ENCODE measurements at places on chromosomes 1 and 21. TPM values are rescaled to one million over a fixed set of nuclear protein-coding genes. Genes with fewer than 3 reads are reported as not detected.

The TTC39A gene
- total RNA-seq = 0.21 TPM

The COL8A2 gene
- 0.48 TPM for total RNA-seq

The PIAS3 gene
- 17.6 TPM for total RNA-seq

The TPM3 gene
- total RNA-seq = 796 TPM

The KISS1 gene
- total RNA-seq = not detected

The GART gene
- 236 TPM for total RNA-seq

The MUTYH gene
- total RNA-seq = 62.9 TPM

The F11R gene
- 8.6 TPM for total RNA-seq

The C1orf94 gene
- not detected for total RNA-seq

The SLAMF8 gene
- 2.8 TPM for total RNA-seq

The CELA2A gene
- not detected for total RNA-seq

The HPCAL4 gene
- total RNA-seq = 0.75 TPM

The LZIC gene
- total RNA-seq = 34.0 TPM

The VTCN1 gene
- not detected for total RNA-seq

The SCCPDH gene
- 42.1 TPM for total RNA-seq

The CXADR gene
- total RNA-seq = 0.63 TPM

The OR2T2 gene
- not detected for total RNA-seq

The MEX3A gene
- total RNA-seq = 0.65 TPM

The NUAK2 gene
- total RNA-seq = 1.6 TPM

The NTNG1 gene
- total RNA-seq = 0.42 TPM

The LMOD1 gene
- total RNA-seq = not detected

The AADACL3 gene
- total RNA-seq = not detected

The SYCP1 gene
- total RNA-seq = not detected

The C1orf116 gene
- not detected for total RNA-seq

The CFHR4 gene
- not detected for total RNA-seq

The OR2L8 gene
- not detected for total RNA-seq

The LCE2C gene
- not detected for total RNA-seq

The KRTAP11-1 gene
- total RNA-seq = not detected

The LORICRIN gene
- total RNA-seq = not detected

The CDC7 gene
- total RNA-seq = 26.4 TPM

The MORN1 gene
- total RNA-seq = 9.9 TPM

The SYT6 gene
- not detected for total RNA-seq

The GJC2 gene
- total RNA-seq = 0.74 TPM

The DNALI1 gene
- not detected for total RNA-seq

The DENND2C gene
- 0.42 TPM for total RNA-seq

The FCN3 gene
- total RNA-seq = not detected

The SMPDL3B gene
- total RNA-seq = 0.92 TPM

The LCE2B gene
- total RNA-seq = not detected

The NTRK1 gene
- total RNA-seq = 3.5 TPM

The TRAF3IP3 gene
- 196 TPM for total RNA-seq

The LPAR3 gene
- total RNA-seq = 0.84 TPM

The CR1L gene
- not detected for total RNA-seq

The SLFNL1 gene
- total RNA-seq = 0.11 TPM

The KRTAP21-2 gene
- not detected for total RNA-seq

The NR5A2 gene
- total RNA-seq = not detected

The CLEC20A gene
- not detected for total RNA-seq

The MCOLN3 gene
- total RNA-seq = 0.46 TPM

The ADAM30 gene
- total RNA-seq = not detected

The PPFIA4 gene
- 14.7 TPM for total RNA-seq

The TUFT1 gene
- 2.3 TPM for total RNA-seq

The LRP8 gene
- total RNA-seq = 59.5 TPM

The KCNJ9 gene
- total RNA-seq = not detected

The OR2L2 gene
- not detected for total RNA-seq
